ENCODE measurements at places on chromosomes 16 and 17.

- DNase-seq = peak; percentile 64
Measured at GRCh38 chr17:66507103-66507923, 204.9 kb downstream of the PRKCA start.

DNA sequence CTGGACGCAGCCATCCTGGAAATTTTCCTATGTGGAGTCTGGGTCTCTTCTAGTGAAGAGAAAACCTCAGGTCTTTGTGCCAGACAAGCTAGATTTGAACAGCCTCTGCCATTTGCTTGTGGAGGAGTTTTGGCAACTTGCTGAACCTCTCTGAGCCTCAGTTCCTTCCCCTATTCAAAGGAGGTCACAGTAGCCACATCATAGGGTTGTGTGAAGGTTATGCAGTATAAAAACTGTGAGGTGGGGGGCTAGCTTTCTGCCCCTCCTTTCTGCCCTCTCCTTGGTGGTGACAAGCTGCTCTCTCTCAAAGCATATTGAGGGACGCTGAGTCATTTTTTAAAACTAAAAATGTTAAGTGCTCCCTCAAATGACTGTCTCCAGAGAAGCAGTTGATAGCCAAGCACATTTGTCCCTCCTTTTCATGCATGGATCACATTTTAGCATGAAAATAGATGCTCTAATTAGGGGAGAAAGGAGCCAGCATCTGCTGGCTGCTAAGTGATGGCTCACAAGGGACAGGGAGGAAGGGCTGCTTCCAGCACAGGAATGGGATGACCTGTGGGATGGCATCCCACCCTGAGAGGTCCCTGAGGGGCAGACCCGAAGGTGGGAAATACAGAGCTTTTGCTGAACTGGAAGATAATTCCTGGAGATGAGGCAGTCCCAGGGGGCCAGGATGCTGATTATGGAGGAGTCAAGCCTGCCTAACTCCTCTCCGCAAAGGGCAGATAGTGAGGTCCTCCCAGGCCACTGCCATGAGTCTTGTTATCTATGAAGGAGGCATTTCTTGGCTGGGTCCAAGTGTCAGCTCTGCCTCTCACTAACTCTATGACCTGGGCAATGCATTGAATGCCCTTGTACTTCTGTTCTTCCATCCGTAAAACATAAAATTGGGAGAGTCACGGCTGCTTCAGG, 218.8 kb downstream of the RAB11FIP4 start:
- no peak for DNase-seq

DNA sequence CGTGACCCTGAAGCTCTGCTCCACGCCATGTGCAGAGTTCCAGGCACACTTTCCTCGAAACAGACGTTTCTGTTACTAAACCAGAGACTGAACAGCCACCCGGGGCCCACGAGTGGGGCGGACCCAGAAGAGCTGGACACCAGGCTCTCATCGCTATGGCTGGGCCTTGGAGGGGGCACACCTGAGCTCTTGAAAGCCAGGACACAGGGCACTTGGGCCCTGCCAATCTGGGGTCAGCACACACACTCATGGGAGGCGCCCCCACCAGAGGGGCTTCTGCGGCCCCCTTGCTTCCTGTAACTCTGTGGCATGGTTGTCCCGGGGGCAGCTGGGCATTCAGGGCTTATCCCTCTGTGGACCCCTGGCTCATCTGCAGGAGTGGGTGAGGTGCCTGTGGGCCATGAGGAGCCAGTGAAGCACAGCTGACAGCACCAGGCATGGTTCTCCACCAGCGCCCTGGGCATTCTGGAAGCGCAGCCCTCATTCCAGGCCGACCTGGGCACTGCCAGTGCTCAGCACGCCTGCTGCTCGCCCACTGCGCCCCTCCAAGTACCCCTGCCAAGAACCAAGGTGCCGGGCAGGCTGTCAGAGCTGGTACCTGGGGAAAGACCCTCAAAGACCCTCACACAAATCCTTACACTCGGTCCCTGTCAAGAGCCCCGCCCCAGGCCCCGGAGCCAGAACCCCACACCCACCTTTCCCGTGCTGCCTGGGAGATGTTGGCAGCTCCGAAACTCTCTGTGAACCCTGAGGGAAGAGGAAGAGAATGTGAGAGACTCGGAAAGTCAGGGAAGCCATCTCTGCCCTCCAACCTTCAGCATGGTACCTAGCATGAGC, 61.1 kb downstream of the IL21R start:
- no peak for DNase-seq

GRCh38 chr16:81798311-81799137, 19.4 kb downstream of the PLCG2 start:
- DNase-seq = no peak

DNA sequence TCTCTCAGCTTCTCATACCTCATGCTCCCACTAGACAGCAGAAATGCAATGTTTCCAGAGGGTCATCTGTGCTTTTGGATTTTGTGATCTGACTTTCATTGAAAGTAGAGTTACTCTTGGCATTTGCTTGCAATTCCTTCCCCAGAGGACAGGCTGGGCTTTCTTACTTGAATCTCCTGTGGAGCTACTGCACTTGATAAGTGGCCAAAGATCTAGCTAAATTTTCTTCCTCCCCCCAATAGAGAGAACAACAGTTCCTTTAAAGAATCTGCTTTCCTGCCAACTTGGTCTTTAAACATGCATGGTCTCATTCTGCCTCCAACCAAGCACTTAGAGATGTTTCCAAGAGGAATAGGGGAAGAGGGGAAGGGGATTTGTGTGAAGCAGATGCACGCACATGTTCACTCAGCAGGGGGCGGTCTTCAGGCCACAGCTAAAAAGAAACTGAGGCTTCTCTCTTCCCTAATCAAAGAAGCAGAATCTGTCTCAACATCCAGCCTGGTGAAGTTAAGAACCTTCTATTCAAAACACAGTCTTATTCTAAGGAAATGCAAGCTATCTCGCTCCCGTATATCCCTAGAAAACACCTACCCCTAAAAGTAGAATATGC, 229.6 kb downstream of the ZFHX3 start:
- DNase-seq = no peak

Data from HFFc6 (cell line).